ENCODE measurements at places on chromosomes 7 and 10.

DNA sequence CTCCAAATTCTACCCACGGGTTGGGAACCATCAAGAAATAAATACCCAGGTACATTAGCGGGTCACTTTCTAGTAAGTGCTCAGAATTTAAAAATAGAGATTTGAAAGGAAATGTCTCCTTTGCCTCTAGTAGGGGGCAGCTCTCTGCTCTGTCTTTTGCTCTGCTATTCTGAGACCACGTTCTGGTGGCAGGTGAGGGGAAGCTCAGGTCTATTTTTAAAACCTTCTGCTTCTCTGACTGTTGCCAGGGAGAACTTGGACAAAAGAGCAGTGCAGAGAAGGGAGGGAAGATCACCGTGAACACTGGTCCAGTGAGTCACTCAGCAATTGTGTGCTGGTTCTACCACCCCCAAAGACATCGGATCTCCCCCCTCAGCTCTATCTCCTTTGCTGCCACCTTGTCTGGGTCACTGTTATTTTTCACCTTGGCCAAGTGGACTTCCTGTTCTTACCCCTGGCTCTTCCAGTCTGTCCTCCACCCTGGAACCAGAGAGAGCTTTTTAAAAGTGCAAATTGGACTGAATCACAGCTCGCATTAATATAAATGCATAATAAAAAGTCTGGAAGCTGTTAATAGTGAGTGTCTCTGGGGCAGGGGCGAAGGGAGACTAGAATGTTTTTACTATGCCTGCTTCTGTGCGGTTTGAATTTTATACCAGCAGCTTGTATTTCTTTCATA lies 72.4 kb upstream of the LOXL4 start:
- no peak for DNase-seq

GRCh38 chr7:105635197-105635596 lies 53.9 kb upstream of the EFCAB10 start:
- no peak for DNase-seq

- no peak for DNase-seq
Observed at GRCh38 chr10:17768957-17769356, 17.0 kb downstream of the TMEM236 start.

GRCh38 chr7:148060724-148061123 lies 529.8 kb upstream of the C7orf33 start:
- no peak for DNase-seq

DNA sequence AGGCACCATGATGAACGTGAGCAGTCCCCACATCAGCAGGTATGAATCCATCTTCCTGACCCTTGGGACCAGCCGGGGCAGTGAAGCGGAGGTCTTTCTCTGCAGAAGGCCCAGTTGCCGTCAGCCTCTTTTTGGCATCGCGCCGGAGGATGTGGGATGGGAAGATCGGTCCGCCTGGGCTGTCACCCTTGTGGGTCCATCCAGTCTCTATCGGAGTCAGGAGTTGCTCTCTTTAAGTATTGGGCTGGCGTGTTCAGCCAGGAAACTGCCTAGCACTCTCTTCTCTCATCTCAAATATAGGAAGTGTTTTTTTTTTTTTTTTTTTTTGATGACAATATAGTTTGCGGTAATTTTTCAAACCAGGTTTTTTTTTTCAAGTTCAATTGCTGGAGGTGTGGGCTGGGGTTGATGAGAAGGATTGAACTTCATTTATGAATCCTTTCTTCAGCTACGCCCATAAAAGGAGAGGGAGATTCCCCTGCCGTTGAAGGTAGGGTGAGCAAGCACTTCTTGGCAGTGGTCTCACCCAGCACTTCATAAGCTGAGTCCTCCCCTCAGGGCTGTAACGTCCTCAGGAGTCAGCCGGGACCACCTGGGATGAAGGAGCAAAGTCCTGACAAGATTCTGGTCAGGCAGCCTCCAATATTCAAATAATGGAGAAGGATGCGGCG lies at the start of gene IL2RA:
IL2RA (minus strand) TSS at position 267 of the 671 bp plus-strand sequence; CDS start at position 51, 216 bp downstream.
- DNase-seq, result no peak

GRCh38 chr10:48834189-48834965 lies 105.3 kb downstream of the LRRC18 start:
- DNase-seq, result no peak

- DNase-seq, result no peak
Observed at GRCh38 chr10:19944911-19945663, 128.9 kb downstream of the PLXDC2 start.

All from AG08396 (cell line).